NCI-H446 treated with DMSO at 0.1 percent for 48 hours (cell line): ENCODE measurements at places on chromosomes 7 and 10.

GRCh38 chr10:35926846-35927245, 284.8 kb upstream of the FZD8 start:
- no peak for DNase-seq

DNA sequence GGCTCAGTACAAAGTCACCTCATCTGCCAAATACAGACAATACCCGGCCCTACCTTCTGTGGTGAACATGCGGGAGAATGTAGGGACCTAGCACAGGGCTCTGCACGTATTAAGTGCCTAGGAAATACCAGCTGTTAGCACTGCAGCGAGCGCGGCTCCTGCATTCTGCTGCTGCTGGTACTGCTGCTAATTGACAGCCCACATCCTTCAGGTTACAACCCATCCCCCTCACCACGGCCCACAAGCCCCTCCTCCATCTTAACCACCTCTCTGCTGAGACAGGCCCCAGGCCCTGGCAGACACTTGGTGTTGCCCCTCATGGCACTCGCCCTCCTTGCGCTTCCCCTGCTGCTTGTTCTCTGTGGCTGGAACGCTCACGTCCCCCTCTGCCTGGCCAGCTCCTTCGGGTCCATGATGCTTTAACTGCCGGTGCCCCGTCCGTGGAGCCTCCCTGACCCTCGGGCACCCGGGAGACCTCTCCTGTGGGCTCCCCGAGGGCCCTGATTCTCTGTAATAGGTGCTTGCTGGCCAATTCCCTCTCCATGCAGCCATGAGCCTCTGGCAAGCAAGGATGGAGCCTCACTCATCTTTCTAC, 53.3 kb upstream of the LOXL4 start:
- no peak for DNase-seq

- no peak for DNase-seq
Observed at GRCh38 chr7:113292105-113292504, 173.8 kb upstream of the SMIM30 start.

GRCh38 chr10:78634389-78634815, 434.4 kb upstream of the ZMIZ1 start:
- peak; percentile 65 for DNase-seq

DNA sequence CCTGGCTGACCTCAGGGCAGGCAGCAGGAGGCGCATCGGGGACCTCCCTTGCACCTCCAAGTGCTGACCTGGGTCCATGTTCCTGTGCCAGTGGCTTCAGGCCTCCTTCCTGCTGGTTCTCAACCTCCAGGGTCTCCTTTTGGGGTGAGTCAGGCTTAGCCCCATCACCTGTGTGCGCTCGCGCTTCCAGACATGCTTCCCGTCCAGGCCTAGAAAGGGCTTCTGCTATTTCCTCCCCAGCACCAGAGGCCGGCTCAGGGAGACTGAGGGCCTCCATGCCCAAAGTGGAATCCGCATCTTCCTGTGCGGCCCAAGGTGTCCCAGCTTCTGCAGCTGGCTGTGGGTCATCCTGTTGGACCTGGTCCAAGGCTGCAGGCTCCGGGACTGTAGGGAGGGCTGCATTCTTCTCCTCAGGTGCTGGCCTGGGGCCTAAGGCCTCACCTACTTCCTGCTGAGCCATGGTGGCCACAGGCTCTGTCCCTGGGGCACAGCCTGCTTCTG, 5.9 kb downstream of the NACAD start:
- DNase-seq: no peak

GRCh38 chr7:111107579-111107978, 16.7 kb downstream of the LRRN3 start:
- no peak for DNase-seq

- DNase-seq: no peak
Observed at GRCh38 chr7:4713183-4713784, 31.2 kb downstream of the FOXK1 start.

GRCh38 chr10:52759154-52759553, 13.4 kb downstream of the MBL2 start:
- DNase-seq: no peak

DNA sequence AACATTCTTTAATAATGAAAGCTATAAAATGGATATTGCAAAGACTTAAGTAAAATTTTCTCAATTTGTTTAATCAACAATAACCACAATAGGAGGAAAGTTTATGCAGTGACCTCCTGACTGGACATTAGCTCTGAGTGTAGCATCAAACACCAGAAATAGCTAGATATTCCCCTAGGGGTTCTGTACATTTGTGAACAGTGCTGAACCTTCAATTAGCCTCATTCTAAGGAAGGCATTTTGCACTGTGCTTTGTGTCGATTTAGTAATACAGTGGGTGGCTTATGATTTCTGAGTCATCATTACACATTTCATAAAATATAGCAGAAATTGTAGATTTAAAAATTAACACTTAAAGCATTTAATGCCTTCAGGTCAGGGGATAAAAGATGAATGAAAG, 367.3 kb upstream of the PCDH15 start:
- no peak for DNase-seq

- no peak for DNase-seq
Observed at GRCh38 chr7:91295576-91295975, 31.3 kb downstream of the FZD1 start.

DNA sequence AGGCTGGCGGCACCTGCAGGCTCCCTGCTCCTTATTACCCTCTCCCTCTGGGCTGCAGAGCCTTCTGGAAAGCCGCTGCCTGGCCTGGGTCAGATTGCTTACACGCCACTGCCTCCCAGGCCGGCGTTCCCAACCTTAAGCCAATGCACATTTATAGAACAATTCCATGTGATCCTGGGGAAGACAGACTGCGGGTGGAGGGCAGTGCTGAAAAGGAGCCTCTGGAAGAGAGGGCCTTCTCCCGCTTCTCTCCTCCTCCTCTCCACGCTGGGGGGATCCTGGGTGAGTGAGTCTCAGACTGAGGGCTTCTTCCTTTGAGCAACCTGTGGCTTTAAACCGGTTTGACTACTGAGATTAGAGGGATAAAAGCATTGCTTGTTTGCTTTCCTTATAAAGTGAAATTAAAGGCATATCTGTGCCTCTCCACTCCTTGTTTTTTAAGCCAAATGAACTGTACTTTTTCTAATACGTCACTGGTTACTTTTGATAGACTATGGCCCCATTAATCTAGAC, 5.5 kb downstream of the TACC2 start:
- DNase-seq: no peak

- no peak for DNase-seq
Observed at GRCh38 chr10:104067525-104067924, 18.2 kb downstream of the COL17A1 start.

GRCh38 chr7:42210779-42211178, 26.2 kb downstream of the GLI3 start:
- no peak for DNase-seq

DNA sequence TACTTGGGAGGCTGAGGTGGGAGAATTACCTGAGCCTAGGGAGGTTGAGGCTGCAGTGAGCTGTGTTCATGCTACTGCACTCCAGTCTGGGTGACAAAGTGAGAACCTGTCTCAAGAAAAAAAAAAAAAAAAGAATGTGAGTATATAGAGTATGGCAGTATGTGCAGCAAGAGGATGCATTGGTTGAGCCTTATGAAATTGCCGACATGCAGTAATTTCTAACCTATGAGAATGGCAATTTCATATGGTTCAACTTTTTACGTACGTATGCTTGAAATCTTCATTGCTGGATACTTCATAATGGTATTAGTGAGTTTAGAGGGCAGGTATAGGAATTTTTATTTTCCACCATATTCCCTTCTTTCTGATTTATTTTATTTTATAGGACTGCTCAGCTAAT, 4.6 kb upstream of the FAM133B start:
- DNase-seq: no peak

DNA sequence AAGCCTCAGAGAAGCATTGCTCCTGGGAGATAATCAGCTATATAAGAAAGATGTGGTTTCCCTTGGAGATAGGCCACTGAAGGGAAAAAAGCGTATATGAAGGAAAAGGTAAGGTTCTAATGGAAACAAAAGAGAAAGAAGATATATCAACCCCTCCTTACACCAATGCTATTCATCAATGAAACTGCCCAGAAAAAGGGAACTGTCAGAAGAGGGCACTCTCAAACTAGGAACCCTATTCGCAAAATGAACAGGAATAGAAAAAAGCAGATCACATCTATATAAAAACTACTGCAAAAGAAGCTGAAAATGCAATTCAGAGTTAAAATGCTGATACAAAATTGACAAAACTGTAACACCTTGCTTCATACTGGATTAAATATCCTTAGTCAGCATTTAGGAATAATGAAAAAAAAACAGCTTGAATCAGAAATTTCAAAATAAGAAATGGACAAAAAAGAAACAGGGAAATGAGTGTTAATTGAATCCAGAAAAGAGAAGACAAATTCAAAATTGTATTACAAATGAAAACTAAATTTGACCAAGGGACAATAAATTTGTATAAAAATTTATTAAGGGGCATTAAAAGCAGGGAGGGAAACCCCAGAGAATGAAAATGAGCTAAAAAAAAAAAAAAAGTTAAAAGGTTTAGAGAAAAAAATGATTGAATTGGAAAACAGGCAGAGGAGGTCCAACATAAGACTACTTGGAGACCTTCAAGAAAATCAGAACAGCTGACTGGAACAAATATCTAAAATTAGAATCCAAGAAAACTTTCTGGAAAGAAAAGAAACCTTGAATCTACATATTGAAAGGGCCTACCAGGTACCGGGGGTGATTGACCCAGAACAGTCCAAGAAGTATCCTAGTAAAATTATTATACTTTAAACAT, 17.9 kb downstream of the NHLRC2 start:
- no peak for DNase-seq

DNA sequence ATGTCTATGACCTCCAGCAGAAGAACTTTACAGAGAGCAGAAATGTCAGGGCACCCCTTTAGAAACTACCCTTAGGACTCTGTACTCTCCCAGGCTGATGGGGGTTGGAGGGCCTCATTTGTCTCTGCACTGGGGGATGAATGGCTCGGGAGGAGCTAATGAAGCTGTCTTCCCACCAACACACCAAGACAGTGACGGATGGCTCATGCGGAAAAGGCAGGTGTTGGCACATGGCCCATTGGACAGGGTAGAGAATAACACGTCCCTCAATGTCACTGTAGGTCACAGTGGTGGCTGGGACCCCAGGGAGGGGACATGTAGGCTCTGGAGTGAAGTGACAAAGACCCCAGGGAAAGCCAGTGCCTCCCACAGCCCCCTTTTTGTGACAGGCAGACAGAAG, 64.0 kb upstream of the PCBD1 start:
- DNase-seq: no peak

GRCh38 chr10:7571981-7572380, 94.8 kb downstream of the ITIH5 start:
- DNase-seq: no peak

DNA sequence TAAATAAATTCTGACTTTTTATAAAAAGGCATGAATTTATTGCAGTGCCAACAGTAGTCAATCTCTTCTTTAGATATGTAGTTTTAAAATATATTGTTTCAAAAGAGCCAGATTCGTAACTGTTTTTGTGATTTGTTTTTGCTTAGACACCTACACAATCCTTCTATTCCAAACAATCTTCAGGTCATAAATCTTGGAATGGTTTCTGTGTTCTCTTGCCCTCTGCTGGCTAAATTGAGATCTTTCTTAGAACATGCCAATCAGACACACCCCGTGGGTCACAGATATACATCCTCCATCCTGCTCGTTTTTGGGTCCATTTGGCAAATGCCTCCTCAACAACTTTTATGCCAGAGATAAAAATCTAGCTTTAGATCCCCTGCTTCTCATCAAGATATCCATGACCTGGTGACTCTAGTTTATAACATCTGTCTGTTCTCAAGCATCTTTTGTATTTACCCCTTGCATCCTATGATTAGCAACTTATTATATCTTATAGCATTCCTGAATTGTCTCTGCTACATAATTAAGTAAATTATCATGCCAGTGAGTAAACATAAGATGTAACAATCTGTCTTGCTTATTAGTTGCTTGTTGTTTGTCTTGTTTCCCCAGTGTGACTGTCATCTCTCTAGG, 35.3 kb upstream of the IFRD1 start:
- DNase-seq: peak; percentile 51

DNA sequence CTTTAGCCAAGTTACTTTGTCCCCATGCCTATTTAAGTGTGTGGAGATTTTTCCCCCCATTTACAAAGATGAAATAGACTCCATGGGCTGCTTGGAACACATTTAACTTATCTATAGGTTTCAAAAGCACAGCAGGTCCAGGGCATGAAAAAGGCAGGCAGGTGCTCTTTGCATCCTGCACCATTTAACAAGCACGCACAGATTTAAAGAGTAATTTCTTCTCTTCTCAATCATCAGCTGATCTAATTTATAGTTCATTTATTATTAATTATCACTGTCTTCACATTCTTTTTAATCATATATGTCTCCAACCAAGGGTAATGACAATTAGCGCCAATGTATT, 156.8 kb downstream of the CACNA2D1 start:
- no peak for DNase-seq

- DNase-seq: no peak
Observed at GRCh38 chr10:51001587-51001986, 72.7 kb upstream of the PRKG1 start.

DNA sequence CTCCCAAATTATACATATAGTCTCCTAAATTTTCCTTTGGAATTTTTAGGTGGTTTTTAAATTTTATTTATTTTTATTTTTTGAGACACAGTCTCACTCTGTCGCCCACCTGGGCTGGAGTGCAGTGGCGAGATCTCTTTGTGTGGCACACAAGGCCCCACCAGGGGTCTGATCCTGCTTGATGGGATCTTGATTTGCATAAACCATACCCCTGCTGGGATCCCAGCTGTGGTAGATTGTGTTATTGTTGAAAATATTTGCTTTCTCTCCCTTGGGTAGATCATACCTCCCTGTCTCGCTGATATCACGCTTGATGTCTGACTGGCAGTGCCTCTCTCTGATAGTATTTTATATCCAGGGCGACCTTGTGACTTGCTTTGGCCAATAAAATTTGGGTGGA, 5.6 kb upstream of the MUC3A start:
- no peak for DNase-seq

GRCh38 chr10:97067716-97068391, 117.9 kb downstream of the SLIT1 start:
- no peak for DNase-seq

GRCh38 chr7:55474944-55475854, 97.1 kb downstream of the VOPP1 start:
- no peak for DNase-seq

DNA sequence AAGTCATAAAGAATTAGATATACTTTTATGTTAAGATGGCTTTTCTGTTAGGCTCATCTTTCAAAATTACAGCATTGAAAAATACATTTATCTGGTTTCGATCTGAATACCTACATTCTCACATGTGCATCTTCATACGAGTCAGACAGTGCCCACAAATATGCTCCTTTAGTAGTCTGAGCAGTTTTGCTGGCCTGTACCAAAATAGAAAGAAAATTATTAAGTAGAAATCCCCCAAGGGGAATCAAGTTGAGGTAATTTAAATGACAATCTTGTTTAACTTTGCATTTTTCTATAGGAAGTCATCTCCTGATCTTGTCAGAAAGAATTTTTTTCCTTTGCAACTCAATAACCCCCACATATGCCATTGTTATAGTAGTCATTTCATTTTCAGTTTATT, 287.4 kb upstream of the SEMA3D start:
- no peak for DNase-seq

- no peak for DNase-seq
Observed at GRCh38 chr7:23204241-23204640, 22.4 kb downstream of the NUP42 start.
